Left lobe of liver (tissue), 2 donors: ENCODE measurements at places on chromosomes 1 and 21. TPM values are rescaled to one million over a fixed set of nuclear protein-coding genes. Genes with fewer than 3 reads are reported as not detected.
A peak's percentile ranks its signal among the peaks of the same experiment; 100 is the strongest.

DNA sequence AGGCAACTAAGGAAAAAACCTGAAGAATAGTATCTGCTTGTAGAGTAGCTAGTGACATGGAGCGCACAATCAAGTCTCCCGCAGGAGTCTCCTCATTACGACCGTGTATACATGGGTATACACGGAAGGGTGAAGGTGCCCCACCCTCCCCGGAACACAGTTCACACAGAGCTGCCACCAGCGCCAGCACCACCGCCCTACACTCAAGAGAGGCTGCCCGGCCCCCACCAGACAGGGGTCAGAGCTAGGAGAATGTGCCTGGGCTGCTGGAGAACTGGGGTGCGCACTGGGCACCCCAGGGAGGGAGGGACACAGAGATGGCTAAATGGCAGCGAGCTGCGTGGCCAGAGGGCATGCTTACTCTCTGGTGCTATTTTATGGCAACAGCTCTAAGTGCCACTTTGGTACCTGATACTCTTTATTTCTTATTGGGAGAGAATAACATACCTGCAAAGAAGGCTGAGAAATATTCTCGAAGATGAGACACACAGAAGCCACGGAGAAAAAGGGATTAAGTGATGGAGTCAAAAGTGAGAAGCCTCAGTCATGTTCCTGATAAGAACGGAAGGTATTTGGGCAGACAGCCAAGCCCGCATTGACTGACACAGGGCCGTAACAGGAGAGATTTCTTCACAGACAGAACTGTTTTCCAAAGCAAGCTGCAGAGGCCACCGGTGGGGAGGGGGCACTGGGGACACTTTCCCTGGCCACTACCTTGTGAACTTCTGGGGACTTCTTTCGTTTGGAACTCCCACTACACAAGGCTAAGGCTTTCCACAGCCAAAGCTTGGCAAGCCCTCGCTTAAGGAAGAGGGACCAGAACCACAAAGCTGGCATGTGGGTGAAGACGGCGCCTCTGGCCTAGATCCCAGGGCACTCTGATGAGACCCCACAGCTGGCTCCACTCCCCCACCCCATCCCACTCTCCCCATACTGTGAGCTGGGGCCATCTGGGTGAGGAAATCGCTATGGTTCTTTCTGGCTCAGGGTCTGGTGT, 108.0 kb downstream of the PGBD5 start:
- peak; percentile 86 for DNase-seq

- no peak for DNase-seq
Measured at GRCh38 chr1:84715342-84716019, 25.2 kb upstream of the SSX2IP start.

GRCh38 chr1:115458426-115459114, 120.5 kb upstream of the NGF start:
- no peak for DNase-seq

GRCh38 chr1:151846686-151847237, 6.8 kb downstream of the THEM5 start:
- no peak for DNase-seq

Gene PSMG1
- 18.2 TPM for total RNA-seq

Gene RPTN
- not detected for total RNA-seq

Gene GMEB1
- 3.3 TPM for total RNA-seq

Gene APCS
- 1,727 TPM for total RNA-seq

Gene GBP6
- not detected for total RNA-seq

- DNase-seq: no peak
Measured at GRCh38 chr1:220339581-220339980, 67.3 kb upstream of the RAB3GAP2 start.

GRCh38 chr21:39124681-39125251, 58.5 kb downstream of the PSMG1 start:
- DNase-seq: no peak

GRCh38 chr1:162003061-162003829, 20.4 kb downstream of the OLFML2B start:
- no peak for DNase-seq

DNA sequence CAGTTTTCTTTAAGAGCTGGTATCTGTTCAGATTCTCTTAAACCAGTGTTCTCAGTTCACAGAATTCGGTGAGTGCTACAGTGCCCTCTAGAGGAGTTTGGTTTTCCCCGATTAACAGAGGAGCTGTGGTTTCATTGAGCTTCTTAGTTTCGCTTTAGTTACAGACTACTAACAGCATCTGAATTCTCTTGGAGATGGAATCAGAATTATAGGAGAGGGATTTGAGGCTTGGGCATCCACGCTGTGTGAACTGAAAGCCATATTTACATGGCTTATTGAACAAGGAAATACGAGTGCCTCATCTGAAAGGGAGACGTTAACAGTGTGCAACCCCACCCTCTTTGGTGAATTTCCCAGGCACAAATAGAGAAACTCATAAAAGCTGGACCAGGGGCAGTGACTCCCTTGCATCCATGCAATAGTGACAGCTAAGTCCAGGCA, 202.0 kb downstream of the USH2A start:
- peak; percentile 48 for DNase-seq

GRCh38 chr1:7220007-7220406, 434.8 kb downstream of the CAMTA1 start:
- DNase-seq: no peak

Gene ZFP69
- total RNA-seq: 1.1 TPM

- DNase-seq: no peak
Measured at GRCh38 chr1:208318150-208318734, 74.1 kb upstream of the PLXNA2 start.

Gene RUSC1
- 8.5 TPM for total RNA-seq

Gene CDKN2C
- 2.2 TPM for total RNA-seq

Gene PDE4B
- 2.4 TPM for total RNA-seq

Gene PUSL1
- 8.4 TPM for total RNA-seq

Gene PODN
- 3.0 TPM for total RNA-seq

- DNase-seq: no peak
Measured at GRCh38 chr1:155082301-155083051, 3.8 kb downstream of the EFNA3 start.

DNA sequence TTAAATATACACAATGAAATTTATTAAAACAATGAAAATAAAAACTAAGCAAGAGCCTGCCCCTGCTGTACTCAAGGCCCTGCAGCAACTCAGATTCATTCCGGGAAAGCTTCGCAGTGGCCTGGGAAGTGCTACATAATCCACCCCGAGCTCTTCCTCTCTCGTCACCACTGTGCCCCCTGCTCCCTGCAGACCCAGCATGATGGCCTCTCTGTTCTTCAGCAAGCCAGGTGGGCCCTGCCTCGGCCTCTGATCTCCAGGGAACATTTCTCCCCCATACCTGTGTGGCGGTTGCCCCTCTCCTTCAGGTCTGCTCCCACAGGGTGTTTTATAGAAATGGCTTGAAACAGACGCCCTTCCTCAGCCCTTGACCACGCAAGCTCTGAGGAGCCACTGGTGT, 10.6 kb downstream of the RNF187 start:
- DNase-seq: no peak

DNA sequence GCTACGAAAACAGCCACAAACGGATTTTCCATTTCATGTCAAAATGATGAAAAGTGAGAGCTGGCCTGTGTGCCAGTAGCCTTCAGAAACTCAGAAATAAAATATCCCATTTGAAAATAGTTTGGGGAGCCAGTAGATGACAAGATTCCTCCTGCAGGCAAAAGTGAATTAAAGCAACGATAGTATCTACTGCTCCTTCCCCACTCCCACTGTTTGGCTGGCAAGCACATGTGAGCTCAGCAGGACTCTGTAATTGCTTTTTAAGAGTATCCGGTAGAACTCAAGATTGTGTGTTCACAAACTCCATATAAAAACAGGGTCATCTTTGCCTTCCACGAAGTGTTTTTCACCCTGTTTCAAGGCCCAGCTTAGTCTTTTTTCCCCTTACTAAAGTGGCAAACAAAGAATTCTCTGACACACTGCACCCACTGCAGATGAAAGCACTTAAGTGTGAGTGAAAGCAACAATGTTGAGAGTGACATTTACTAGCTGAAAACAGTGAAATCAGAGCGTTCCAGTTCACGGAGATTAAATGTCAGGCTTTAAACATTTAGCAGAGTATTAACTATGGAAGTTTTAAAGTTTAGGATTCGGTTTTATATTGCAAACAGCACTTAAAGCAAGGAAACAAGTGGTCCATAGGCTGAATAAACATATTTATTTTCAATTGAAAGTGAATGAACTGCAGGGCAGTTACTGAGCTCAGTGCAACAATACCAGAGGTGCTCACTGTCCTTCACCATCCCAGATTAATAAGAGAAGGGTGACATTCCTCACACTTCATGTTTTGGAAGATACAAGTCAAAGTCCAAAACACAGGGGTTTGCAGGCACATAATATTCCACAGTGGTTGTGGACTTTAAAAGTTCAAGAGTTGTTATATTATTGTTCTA, 70.0 kb downstream of the ALG14 start:
- DNase-seq: no peak

DNA sequence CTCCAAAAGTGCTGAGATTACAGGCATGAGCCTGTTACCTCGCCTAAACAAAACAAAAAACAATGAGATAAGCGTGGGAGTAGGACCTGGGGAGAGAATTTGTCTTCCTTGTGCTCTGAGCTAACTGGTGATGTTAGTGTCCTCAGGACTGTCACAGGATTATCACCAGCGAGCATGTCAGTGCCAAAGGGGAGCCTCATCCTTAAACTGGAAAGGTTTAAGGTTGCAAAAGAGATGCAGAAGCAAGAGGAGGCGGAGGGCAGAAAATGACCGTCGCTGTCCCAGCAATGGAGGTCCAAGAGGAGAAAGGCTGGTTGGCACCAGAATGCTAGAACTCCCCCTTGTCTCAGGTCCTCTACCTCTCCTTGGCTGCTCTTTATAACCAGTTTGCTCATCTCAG, 3.9 kb downstream of the SYPL2 start:
- DNase-seq: no peak

GRCh38 chr1:59560807-59561450, 253.8 kb upstream of the HOOK1 start:
- DNase-seq: no peak

DNA sequence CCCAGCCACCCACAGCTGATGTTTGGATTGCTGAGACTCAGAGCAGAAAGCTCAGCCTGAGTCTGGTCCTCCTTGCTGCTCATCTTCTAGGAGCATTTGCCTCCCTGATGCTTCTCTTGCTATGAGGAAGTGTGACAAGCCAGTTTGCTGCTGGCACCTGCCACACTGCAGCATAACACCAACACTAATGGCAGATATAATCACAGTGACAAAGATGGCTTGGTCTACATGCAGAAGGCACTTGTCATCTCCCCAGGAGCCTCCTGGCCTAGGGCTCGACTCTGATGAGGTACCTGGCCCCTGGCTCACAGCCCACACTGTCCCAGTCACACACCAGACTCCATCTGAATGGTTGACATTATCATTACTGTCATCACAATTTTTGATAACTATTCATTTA, 13.9 kb upstream of the PSMB2 start:
- no peak for DNase-seq

Gene NASP
- total RNA-seq: 28.2 TPM
